ENCODE measurements at places on chromosomes 1 and 21.

GRCh38 chr1:160338580-160338979 is 4.5 kb downstream of the COPA start:
- no peak for DNase-seq

GRCh38 chr1:190159146-190159545 is 318.5 kb downstream of the BRINP3 start:
- DNase-seq: no peak

- DNase-seq: no peak
These were observed at the start of gene LMX1A for GRCh38 chr1:165355977-165356811. Gene LMX1A, minus strand, starts transcription at chr1:165356715. Its CDS starts 1,156 bp downstream, at chr1:165355559.

DNA sequence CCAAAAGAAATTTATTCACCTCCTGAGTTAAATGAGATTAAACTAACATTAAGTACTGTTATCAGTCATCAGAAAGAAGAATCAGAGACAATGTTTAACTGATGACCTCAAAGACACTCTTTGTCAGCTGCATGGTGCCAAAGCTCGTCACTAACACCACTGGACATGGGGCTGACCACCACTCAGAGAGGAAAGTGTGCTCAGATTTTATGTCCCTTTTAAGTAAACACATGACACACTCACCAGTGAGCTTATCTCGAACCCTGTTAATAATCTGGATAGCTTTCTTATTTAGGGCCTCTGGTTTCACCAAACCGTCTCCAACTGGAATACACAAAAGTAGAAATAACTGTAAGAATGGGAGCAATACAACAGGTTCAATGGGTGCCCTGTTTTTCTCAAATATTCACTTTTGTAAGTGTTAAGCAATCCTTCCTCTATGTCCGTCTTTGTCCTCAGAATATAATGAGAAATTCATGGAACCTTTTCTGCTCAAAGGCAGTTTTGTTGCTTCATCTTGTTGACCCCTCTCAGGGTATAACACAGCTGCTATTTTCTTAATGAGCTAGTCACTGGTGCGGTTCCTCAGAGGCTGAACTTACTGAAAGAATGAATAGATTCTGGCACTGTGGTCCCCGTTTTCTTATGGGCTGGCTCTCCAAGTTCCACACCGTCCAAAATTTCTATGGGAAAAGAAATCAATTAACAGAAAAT is 9.5 kb upstream of the EXOSC10 start:
- DNase-seq: no peak

- DNase-seq: no peak
These were observed 56.4 kb upstream of the SCCPDH start for GRCh38 chr1:246667773-246668172.

- no peak for DNase-seq
These were observed 19.3 kb upstream of the ACBD6 start for GRCh38 chr1:180521474-180522212.

GRCh38 chr1:20150969-20151368 is 11.8 kb downstream of the PLA2G2F start:
- DNase-seq: no peak

- peak; percentile 53 for DNase-seq
These were observed 51.2 kb upstream of the SYNC start for GRCh38 chr1:32753532-32754316.

DNA sequence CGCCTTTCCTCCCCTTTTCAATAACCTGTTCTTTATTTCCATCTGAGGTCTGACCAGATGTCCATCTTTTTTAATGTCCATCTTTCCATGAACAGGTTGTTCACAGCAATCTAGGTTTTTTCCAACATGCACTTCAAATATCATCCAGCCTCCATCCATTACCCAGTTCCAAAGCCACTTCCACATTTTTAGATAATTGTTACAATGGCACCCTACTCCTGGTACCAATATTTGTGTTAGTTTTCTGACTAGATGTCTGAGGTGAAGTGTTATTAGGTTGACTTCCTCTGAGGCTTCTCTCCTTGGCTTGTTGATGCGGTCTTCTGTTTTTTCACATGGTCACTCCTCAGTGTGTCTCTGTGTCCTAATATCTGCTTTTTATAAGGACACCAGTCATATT is 89.4 kb downstream of the OBSCN start:
- no peak for DNase-seq

GRCh38 chr1:74423471-74423870 is 88.9 kb downstream of the LRRC53 start:
- DNase-seq: no peak

DNA sequence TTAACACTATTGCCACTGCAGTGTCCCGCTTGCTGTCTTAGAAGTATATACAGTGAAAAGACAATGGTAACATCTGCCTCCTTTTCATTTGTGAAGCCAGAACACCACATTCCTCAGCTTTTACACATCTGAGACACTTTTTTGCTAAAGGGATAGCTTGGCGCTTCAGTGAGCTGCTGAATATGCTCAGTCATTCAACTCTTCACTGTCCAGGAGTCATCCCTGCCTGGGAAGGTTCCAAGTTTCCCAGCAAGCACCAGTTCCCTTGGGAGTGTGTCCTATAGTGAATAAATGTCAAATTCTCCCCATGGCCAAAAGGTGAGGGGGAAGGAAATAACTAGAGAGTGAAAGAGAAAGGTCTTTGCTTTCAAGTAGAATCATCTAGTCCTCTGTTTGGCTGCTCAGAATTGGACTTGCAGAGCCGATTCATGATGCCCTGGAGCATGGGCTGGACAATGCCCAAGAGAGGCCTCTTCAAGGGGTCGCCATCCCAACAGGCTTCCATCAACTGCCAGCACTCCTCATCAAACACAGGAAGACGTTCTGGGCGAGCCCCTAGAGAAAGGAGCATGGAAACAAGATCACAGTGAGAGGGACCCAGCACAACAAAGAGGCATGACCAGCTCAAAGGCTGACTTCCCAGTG is 25.5 kb upstream of the RBBP5 start:
- no peak for DNase-seq

DNA sequence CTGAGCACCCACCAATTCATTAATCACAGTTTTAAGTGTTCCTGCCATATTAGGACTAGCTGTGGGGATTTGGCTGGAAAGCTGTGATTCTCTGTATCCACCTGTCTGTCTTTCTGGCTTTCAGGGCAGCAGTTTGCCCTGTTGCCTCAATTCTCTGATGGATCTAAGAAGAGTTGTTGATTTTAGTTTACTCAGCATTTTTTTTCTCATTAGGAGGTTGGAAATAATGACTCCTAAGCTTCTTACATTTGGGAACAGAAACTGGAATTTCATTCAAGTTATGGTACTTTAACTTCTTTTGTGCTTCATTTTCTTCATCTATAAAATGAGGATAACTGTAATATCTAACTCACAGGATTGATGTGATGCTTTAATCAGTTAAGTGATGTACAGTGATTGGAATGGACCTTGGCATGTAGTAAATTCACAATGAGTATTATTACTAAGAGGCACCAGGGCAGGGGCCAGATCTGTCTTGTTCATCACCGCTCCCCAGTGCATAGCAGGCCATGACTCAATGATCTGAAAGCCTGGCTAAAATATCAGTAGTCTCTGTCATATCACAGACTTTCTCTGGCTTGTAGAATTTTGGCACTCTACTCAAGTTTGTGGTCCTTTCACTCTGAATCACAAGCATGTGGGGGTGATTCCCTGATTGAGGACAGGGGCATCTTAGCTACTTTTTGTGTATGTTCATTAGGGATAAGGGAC is 51.4 kb upstream of the GREM2 start:
- no peak for DNase-seq

DNA sequence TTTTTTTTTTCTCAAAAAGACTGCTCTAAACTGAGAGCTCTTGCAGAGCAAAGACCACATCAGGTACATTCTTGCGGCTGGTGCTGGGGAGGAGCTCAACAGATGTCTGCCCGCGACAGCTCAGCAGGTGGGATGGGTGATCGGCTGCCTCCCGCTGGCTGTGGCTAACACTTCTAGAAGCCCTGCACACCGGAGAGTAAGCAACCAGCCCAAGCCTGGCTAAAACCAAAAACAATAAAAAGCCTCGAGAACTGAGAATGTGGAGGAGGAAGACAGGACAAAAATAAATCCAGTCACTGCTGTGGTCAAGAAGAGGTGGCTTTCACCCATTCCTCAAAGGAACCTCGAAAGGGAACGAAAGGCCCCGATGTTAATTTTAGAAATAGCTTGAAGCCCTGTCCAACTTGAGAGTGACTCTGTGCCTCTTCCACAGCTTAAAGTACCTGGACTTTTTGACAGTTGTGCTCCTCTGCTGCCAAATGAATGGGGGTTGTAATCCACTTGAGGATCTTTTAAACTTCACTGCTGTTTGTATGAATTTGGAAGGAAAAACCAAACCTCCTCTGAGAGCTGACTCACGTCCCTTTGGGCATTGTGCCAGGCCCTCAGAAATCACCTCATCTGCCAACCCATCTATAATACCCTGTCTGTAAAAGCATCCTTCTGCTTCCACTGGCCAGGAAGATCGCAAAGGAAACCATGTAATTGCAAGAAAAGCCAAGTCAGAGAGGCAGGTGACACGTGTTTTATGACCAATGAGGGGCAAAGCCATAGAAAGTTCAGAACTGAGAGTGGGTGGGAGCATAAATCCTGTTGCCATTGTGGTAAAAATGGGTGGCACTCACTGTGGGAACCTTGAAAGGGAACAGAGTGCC is 78.6 kb downstream of the KCNN3 start:
- peak; percentile 78 for DNase-seq

- DNase-seq: no peak
These were observed 1.1 kb downstream of the SRM start for GRCh38 chr1:11058595-11059154.

GRCh38 chr1:22853651-22854185 is 118.9 kb downstream of the LACTBL1 start:
- DNase-seq: no peak

DNA sequence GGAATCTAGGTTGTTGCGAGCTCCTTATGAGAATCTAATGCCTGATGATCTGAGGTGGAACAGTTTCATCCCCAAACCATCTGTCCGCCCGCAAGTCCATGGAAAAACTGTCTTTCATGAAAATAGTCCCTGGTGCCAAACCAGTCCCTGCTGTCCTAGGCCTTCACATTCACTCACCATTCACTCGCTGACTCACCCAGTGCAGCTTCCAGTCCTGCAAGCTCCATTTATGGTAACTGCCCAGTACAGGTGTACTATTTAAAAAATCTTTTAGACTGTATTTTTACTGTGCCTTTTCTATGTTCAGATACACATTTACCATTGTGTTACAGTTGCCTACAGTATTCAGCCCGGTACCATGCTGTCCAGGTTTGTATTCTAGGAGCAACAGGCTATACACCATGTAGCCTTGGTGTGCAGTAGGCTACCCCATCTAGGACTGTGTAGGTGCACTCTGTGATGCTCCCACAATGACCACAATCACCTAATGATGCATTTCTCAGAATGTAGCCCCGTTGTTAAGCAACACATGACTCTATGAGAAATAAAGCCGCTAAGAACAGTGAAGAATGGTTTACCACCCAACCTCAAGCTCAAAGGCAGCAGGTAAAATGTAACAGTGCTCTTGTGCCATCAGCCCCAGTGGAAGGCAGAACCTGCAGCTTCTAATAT is 2.4 kb downstream of the ECHDC2 start:
- DNase-seq: no peak

DNA sequence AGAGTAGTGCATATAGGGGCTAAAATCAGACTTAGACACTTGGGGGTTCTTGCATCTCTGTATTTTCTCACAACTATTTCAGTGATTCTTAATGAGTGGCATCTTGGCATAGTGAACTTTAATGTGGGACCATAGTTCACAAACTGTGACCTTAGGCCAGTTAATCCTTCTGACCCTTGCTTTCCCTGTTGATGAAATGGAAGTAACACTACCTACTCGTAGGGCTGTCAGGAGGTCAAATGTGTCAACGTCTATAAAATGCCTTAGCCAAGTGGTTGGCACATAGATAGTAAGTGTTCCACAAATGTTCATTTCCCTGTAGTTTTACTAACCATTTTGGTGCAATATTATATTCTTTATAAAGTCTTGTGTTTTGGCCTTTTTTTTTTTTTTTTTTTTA is 49.4 kb downstream of the DYRK1A start:
- no peak for DNase-seq

GRCh38 chr21:35096959-35097358 is 47.9 kb upstream of the RUNX1 start:
- DNase-seq: no peak

GRCh38 chr1:219138747-219139146 is 34.9 kb upstream of the LYPLAL1 start:
- no peak for DNase-seq

GRCh38 chr1:22780696-22781095 is 70.1 kb downstream of the EPHB2 start:
- no peak for DNase-seq

DNA sequence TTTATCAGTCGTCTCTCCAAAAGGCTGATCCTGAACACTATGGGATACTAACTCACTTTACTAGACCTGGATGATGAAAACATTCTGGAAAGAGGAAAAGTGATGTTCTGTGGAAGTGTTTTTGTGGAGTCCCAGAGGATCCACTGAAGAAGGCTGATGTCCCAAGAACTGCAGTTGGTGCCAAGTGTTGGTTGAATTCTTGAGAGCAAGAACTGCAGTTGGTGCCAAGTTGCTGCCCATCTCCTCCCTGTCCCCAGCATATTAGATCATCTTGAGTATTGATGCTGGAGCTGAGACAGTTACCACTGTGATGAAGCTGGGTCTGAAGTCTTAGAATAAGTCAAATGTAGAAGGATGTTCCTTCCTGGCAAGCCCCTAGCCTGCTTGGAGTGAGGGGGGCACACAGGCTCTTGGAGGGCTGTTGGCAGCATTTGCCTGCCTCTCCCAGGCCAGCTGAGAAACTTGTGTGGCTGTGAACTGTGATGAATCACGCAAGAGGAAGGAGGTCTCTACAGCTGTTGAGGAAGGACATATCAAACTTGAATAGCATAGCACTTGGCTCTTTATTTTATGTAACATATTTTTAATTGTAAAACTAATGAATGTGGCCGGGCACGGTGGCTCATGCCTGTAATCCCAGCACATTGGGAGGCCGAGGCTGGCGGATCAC is 48.1 kb downstream of the DNAJC6 start:
- DNase-seq: no peak

DNA sequence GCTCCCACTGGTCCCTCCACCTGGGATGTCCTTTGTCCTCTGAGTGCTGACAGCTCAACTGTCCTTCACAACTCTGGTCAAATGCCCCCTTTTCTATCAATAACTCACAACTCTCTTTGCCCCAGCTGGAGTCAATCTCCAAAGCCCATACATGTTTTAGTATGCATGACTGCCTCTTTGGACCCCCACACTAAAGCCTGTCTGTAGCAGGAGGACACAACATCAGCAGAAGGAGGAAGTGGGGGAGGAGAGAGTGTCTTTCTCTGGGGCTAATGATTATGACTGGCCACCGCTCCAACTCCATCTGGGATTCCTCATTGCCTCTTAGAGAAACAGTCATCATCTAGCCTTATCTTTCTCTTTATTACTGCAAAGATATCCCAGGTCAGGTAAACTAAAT is 186.6 kb upstream of the FGGY start:
- no peak for DNase-seq

DNA sequence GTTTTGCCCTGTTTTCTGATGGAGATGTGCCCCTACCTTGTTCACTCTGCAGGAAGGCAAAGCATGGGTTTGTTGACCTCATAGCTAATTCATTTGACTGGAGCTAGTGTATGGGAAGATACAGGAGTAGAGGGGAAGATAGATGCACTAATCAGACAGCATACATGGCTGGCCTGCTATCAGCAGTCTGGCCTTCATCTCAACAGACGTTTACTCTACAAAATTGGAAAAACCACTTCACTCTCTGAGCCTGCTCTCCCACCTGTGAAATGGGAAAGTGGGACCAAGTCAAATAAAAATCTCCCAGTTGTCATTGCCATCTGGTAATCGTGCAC is 235.2 kb upstream of the RAB4A start:
- DNase-seq: no peak

GRCh38 chr1:105416261-105416660 is 1640.2 kb upstream of the PRMT6 start:
- DNase-seq: no peak

- DNase-seq: no peak
These were observed 50.3 kb upstream of the MPC2 start for GRCh38 chr1:167987174-167987573.

Measured in T-helper 1 cell (primary cell).